ENCODE measurements at places on chromosomes 2 and 18.

DNA sequence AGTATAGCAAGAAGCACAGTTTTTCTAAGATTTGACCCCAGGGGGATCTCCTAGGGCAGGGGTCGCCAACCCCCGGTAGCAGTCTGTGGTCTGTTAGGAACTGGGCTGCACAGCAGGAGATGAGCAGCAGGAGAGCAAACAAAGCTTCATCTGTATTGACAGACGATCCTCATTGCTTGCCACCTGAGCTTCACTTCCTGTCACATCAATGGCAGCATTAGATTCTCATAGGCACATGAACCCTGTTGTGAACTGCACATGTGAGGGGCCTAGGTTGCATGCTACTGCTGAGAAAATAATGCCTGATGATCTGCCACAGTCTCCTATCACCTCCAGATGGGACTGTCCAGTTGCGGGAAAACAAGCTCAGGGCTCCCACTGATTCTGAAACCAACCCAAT, 136.2 kb downstream of the RGPD3 start:
- no peak for DNase-seq

- DNase-seq, result no peak
Measured at GRCh38 chr2:201939453-201939941, 94.2 kb upstream of the FZD7 start.

- DNase-seq, result no peak
Measured at GRCh38 chr2:11177871-11178690, 22.8 kb downstream of the SLC66A3 start.

- no peak for DNase-seq
Measured at GRCh38 chr18:26436176-26437051, 111.9 kb downstream of the KCTD1 start.

DNA sequence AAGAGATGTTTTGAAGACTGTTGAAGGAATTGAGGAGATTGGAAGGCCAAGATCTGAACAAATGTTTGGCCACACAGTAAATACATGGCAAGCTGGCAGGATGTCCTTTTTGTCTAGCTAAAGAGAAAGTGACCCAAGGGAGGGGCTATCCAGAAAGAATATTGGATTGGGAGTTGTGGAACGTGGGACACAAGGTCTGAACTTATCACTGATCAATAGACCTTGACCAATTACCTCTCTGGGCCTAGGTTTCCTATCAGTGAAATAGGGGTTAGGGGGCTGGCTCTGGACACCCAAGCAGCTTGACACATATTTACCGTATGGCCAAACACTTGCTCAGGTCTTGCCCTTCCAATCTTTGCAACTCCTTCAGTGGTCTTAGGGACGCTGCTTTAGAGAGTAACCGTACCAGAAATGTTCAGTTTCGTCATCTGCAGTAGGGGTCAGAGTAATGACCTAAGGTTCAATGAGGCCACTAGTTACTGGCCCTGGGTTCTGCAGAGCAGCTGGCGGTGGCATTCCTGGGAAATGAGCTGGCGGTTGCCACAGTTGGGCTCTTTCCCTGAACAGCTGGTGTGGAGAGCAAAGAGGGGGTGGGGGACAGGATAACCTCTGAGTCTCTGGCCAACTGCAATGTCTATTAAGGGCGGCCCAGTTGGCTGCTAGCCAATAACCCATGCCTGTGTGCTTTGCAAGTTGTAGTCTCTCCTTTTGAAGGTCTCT, 70.1 kb upstream of the STPG4 start:
- no peak for DNase-seq

DNA sequence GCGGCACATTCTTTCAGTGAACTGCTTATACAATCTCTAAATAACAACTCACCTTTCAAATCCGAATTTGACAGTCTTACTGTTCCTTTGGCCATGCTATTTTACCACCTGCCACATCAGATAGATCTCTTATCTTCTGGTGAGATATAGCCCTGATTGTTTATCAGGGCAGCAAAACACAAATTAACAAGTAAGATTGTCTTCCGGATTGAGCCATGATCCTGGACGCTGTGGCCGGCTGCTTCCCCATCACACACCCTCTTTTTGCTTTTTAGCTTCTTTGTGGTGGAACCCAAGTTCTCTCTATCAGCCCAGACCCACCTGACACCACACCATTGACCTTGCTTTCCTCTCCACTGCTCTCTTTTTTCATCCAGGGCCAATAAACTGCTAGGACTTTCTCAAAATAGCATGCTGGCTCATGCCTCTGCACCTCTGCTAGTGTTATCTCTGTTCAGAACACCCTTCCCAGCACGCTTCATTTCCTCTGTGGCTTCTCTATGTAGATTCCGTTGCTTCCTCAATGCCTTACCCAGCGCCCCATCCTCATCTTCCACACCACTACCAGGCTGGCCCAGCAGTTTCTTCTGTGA, 111.8 kb upstream of the CNTNAP5 start:
- no peak for DNase-seq

GRCh38 chr2:180776921-180777320, 203.5 kb upstream of the UBE2E3 start:
- no peak for DNase-seq

DNA sequence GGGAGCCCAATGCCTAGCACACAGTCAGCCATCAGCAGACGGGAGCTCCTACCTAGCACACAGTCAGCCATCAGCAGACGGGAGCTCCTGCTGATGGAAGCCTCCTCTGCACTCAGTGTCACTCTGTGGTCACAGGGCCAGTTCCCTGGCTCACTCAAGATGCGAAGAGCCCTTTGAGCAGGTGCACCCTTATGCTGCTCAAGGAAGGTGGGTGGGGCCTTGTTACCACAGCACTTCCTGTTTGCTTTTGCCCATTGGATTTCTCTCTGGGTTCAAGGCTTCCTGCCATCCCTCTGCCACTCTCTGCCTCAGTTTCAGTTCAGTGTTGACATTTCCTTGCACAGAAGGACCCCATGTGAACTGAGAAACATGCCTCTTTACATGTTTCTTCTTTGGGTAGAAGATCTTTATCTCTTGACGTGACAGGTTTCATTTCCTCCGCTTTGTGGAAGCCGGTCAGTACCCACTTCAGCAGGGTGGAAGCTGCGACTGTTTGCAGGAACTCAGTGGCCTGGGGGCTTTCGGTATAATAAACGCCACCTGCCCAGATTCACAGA, 11.6 kb downstream of the TRIB2 start:
- DNase-seq, result peak; percentile 71

- DNase-seq, result no peak
Measured at GRCh38 chr2:106885971-106886915, at the start of gene ST6GAL2. ST6GAL2 (minus strand) TSS chr2:106886167; CDS start chr2:106843977, 42,190 bp downstream.

- no peak for DNase-seq
Measured at GRCh38 chr2:231710799-231711676, 2.7 kb downstream of the PTMA start.

DNA sequence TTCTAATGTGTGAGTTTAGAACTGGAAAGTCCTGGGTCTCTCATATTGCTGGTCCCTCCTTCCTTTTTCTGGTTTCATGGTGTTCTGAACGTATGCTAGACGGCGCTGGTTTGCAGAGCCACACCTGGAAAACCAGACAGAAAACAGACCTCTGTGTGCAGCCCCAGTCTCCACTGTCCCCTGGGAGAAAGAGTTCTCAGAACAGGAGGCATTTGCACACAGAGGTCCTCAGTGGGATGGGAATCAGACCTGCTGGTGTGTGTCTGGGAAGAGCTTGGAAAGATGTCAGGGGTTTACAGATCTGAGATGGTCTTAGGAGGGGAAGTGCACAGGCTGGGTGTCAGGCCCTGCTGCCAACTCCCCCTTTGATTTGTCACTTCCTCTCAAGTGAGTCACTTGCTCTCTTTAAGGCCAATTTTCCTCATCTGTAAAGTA, 14.9 kb upstream of the MBP start:
- DNase-seq, result peak; percentile 72

GRCh38 chr18:56900195-56901094, 246.4 kb upstream of the BOD1L2 start:
- no peak for DNase-seq

DNA sequence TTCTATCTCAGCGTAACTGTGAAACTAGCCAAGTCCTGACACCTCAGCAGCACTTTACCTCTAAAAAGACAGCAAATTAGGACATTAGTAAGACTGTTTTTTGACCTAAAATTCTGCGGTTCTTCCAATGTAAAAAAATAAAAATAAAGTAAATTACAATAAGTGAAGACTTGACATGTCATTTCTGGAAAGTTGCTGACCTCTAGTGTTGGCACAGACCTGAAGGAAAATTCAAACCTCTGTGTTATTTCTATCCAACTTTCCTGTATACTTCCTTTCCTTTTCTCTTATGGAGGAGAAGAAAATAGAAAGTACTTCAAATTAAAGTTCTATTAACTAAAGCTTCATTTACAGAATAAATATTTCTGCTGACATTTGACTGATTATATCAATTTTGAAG, 110.6 kb downstream of the TMEM182 start:
- no peak for DNase-seq

- DNase-seq, result no peak
Measured at GRCh38 chr2:18588049-18588448, 1.3 kb downstream of the NT5C1B start.

DNA sequence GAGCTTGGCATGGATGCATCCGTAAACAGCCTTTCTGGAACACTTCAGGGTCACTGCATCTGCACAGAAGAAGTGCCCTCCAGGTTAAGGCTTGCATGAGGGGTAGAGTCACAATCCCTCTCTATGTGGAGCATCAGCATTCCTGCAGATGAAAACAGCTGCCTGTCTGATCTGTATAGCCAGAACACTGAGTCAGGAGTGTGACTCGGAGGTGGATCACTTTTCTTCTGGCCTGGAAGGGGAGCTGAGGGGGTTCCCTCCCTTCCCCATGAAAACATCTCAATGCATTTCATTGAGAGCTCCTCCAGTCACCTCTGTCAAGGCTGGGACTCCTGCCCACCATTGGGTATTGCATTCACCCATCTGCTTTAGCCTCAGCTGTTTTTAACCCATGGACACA, 72.5 kb upstream of the SERPINE2 start:
- DNase-seq, result no peak

GRCh38 chr2:168397629-168398028, 58.4 kb upstream of the CERS6 start:
- no peak for DNase-seq

- DNase-seq, result no peak
Measured at GRCh38 chr18:6242004-6242403, 172.7 kb downstream of the L3MBTL4 start.

- DNase-seq, result no peak
Measured at GRCh38 chr2:20104900-20105545, 53.6 kb upstream of the LAPTM4A start.

DNA sequence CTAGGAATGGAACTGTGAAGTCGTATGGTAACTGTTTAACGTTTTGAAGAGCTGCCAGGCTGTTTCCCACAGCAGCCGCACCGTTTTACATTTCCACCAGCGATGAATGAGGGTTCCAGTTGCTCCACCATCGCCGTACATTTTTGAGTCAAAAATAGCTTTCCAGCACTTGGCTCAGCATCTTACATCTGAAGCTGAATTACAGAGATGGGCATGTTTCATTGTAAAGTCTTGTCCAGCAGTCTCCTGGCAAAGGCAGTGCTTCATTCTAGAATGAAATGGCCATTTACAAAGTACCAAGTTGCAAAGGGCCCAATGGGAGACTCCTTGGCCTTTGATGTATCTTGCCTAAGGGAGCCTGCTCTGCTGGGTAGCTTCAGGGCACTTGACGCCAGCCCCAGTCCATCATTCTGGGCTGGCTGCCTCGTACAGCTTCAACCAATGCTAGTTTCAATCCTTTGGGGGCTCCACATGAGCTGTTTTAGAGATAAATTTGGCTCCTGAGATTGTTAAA, 45.1 kb downstream of the ATIC start:
- DNase-seq, result no peak

- DNase-seq, result no peak
Measured at GRCh38 chr2:40721595-40721994, 269.7 kb upstream of the SLC8A1 start.

DNA sequence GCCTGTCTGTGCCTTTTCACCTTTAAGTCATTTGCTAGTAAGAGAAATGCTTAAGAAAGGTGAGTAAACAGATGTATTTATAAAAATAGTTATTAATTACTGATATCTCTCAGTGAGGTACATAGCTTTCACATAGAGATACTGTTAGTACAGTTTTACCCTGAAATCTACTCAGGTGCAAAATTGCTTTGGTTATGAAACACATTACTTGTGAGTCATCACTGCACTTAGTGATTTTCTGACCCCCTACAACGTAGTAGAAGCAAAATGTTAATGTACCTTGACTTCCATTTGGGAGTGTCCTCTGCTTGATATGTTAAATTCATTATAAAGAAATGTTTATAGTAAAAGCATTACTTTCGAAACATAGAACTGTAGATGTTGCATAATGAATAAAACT, 6.5 kb downstream of the GLS start:
- no peak for DNase-seq

- no peak for DNase-seq
Measured at GRCh38 chr2:69989009-69989408, 27.6 kb upstream of the ASPRV1 start.

- no peak for DNase-seq
Measured at GRCh38 chr2:68690851-68691250, 43.8 kb upstream of the ARHGAP25 start.

DNA sequence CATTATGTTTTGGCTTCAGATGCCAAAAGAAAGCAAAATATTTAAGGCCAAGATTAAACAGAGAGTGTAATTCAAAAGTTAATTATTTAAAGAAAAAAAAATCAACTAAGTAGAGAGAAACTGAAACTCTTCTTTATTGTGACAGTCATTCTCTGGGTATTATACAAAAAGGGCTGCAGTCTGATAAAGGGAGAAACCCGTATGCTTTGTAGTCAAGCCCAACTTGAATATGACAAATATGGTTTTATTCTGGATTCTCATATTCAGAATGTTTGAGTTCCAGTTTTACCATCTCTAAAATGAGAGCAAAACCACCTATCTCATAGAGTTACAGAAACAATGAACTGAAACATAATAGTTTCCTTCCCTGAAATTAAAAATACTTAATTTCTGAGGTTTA, 8.2 kb downstream of the CDH2 start:
- no peak for DNase-seq

- no peak for DNase-seq
Measured at GRCh38 chr2:205739620-205740019, 57.3 kb downstream of the NRP2 start.

GRCh38 chr2:171595896-171596295, 73.6 kb downstream of the CYBRD1 start:
- no peak for DNase-seq

DNA sequence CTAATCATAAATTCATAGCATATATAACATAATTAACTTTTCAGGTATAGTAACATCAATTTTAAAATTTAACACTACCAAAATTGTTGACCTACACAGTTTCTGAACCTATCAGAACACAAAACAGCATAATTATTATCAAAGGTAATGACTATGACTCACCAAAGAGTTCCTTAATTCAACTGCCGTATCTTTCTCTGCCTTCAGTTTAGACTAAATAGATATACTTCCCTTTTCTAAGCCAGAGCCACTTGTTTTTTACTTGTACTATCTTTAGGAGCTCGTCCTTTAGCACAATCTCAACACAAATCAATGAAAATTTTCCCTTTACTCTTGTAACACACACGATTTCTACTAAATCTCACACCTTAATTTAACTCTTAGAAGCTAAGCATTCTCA, 54.4 kb downstream of the CCDC88A start:
- DNase-seq, result no peak

DNA sequence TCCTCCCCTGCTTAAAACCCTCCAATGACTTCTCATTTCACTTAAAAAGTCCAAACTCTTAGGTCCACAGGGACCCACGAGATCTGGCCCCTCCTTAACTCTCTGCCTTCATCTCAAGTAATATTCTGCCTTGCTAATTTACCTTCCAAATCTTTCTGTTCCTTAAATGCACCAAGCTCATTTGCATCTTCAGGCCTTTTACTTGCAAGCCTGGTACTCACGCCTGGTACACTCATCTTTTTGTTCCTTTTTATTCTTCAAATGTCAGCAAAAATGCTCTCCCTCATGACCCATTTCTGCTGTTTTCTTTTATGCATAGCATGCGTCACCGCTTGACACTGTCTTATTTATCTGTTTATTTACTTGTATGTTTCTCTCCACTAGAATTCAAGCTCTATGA, 2.7 kb upstream of the WIPF1 start:
- no peak for DNase-seq

Measured in activated CD8-positive, alpha-beta memory T cell treated with anti-CD3 and anti-CD28 coated beads for 24 hours (primary cell).